ENCODE measurements at places on chromosomes 6 and 20. TPM values are rescaled to one million over a fixed set of nuclear protein-coding genes. Genes with fewer than 3 reads are reported as not detected.

Gene HCRTR2
- not detected for total RNA-seq

Gene HLA-F
- 19.9 TPM for total RNA-seq

Gene ARHGAP40
- 0.04 TPM for total RNA-seq

Gene BNIP5
- not detected for total RNA-seq

Gene EDN1
- 496 TPM for total RNA-seq

Gene NRN1
- 1.7 TPM for total RNA-seq

Gene SLC12A5
- total RNA-seq: 0.07 TPM

Gene RHAG
- total RNA-seq: not detected

Gene KIF25
- total RNA-seq: not detected

Gene HEY2
- total RNA-seq: 0.46 TPM

Gene SPO11
- not detected for total RNA-seq

Gene SIRPB1
- total RNA-seq: not detected

Gene GSTA3
- total RNA-seq: not detected

Gene CGA
- total RNA-seq: not detected

Gene OR2B6
- total RNA-seq: not detected

Gene PI3
- total RNA-seq: not detected

Gene LAMP5
- total RNA-seq: 0.14 TPM

Gene SLC24A3
- total RNA-seq: not detected

Gene MUC21
- not detected for total RNA-seq

Gene TFB1M
- total RNA-seq: 20.8 TPM

Gene FAM184A
- total RNA-seq: 0.26 TPM

Gene SLA2
- not detected for total RNA-seq

Gene SNRPB
- 328 TPM for total RNA-seq

Gene C6orf15
- total RNA-seq: not detected

Gene BAK1
- total RNA-seq: 21.9 TPM

Gene LY86
- not detected for total RNA-seq

Gene SLC22A3
- 0.13 TPM for total RNA-seq

Gene LYRM4
- 20.4 TPM for total RNA-seq

Gene ELOVL2
- not detected for total RNA-seq

Gene EPHA7
- total RNA-seq: not detected

Gene THBS2
- 3.2 TPM for total RNA-seq

Gene LY6G6D
- not detected for total RNA-seq

Gene MOG
- total RNA-seq: not detected

Gene DYNLT2
- total RNA-seq: 0.85 TPM

Gene HLA-G
- not detected for total RNA-seq

Gene AGER
- total RNA-seq: 0.26 TPM

Gene PTCRA
- not detected for total RNA-seq

Gene LRRC73
- 0.14 TPM for total RNA-seq

Gene RNGTT
- 23.3 TPM for total RNA-seq

Gene ERVFRD-1
- not detected for total RNA-seq

Gene FAXC
- total RNA-seq: 0.07 TPM

Gene TINAG
- not detected for total RNA-seq

Gene STX11
- 9.4 TPM for total RNA-seq

Gene TFAP2D
- total RNA-seq: not detected

Gene ID1
- 213 TPM for total RNA-seq

Gene SPATA25
- total RNA-seq: 0.59 TPM

Gene ABHD16B
- total RNA-seq: not detected

Gene IER3
- total RNA-seq: 122 TPM

Gene FAM135A
- total RNA-seq: 12.6 TPM

Gene MATN4
- not detected for total RNA-seq

Gene CST2
- total RNA-seq: not detected

Gene EZR
- 172 TPM for total RNA-seq

Gene GJA10
- total RNA-seq: not detected

Gene GGT7
- total RNA-seq: 2.3 TPM

Gene BMP6
- total RNA-seq: 281 TPM

Gene OPRM1
- total RNA-seq: not detected
